ENCODE measurements at places on chromosomes 11 and 22.

- DNase-seq = no peak
These were observed 70.7 kb downstream of the DGCR2 start for GRCh38 chr22:19051381-19052072.

DNA sequence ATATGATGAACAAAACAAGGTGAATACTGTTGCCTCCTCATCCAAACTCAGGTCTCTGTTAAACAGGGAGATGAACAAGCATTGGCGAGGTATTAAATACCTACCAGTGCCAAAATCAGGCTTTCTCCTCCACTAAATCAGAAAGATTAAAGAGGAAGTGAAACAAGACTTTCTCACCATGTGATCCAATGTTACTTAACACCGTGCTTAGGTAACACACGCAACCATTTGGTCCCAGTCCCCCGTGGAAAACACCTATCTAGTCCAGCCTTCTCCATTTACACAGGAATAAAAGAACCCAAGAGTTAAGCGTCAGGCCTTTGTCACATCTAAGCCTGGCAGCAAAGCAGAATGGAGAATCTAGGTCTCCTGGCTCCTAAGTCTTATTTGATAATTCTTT lies 34.5 kb downstream of the TENM4 start:
- no peak for DNase-seq

- peak; percentile 73 for DNase-seq
These were observed 62.8 kb downstream of the CEP57 start for GRCh38 chr11:95853138-95853537.

DNA sequence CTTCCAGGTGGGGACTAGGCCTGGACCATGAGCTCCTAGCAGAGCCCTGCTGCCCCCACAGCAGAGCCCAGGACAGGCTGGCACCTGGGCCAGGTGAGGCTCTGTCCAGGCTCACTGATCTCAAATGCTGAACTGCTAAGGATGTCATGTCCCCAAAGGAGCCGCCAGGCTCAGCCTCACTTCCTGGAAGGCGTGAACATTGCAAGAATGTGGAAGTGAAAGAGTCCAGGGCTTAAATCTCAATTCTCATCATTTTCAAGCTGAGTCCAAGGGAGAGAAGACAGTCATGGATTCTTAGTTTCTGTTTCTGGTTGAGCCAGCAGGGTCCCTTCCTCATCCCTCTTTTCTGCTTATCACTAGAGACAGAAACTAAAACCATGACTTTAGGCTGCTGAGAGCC lies 5.0 kb downstream of the ASCL2 start:
- no peak for DNase-seq

DNA sequence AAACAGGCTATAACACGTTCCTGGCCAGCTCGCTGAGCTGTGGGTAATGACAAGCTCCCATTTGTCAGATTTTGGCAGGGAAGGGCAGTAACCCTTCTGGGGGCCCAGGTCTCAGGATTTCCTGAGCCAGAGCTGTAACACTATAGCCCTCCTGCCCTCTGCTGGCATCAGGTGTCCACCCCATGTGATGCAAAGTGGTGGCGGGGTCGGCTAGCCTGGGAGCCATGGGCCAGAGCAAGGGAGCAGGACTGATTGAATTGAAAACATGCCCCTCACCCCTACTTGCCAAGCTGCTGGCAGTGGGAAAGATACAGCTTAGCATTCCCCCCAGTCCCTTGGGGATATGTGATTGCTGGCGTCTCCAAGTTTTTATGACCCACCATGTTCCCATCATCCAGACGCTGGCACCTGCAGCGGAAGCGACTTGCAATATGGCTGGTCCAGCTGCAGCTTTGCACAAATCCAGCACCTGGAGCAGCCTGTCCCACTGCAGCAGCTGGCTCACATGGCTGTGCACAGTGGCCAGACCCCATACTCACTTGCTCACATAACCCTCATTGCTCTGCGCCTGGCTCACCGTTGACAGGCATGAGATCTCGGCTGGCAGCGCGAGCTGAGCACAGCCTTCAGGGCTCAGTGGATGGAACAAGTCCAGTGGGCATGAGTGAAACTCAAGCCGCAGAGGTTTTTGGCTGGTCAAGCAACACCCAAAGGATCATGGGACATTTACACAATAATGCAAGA lies 1147.8 kb downstream of the JRKL start:
- no peak for DNase-seq

- peak; percentile 95 for DNase-seq
These were observed 134.9 kb downstream of the RCN1 start for GRCh38 chr11:32225571-32226285.

DNA sequence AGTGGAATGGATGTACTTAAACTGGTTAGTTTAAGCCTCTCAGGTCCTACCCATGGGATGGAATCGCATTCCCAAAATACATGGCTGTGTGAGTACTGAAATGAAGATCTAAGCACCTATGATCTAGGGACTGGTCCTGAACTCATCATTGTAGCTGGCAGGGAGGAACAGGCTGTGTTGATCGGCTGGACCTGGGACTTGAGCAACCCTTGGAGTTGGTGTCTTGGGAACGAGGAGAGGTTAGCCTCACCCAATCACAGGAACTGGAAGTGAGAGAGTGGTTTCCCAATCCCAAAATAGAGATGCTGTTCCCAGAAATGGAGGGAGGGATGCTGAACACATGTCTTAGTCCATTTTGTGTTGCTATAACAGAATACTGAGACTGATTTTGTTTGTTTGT lies 16.4 kb upstream of the ASCC2 start:
- no peak for DNase-seq

DNA sequence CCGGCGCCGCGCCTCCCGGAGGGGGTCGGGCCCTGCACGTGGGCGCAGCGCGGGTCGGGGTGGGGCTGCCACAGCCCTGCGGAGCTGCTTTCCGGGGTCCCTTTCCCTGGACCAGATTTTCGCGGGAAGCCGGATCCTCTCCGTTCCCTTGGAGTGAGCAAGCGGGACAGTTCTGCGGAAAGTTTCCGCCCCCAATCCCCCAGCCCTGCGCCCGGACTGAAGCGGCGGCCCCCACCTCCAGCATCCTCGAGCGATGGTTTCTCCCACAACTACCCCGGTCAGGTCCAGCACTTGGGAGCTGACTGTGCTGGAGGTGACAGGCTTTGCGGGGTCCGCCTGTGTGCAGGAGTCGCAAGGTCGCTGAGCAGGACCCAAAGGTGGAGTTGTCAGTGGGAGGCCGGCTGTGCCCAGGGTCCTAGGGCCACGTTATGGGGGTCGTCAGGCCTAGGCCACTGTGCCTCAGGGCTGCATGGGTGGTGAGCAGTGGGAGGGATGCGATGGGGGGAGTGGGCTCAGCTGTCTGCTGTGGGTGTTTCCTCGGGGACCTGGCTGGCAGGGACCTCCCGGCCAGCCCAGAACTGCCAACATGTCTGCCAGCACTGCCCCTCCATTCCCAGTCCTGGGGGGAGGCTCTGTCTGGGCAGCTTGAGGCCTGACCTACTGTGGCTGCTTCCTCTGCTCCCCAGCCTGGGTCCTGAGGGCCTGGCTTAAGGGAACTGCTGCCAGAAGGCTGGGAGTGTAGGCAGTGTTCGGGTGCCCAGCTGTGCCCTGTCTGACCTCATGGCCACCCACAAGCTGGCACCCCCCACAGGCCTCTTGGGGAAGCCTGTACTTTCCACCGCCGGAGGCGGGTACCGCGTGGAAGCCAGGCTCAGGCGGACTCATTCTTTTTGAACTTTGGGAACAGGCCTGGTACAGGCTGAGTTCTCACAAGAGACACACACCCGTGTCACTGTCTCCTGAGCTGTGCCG lies 726 bp downstream of the ST3GAL4 start:
- peak; percentile 41 for DNase-seq

GRCh38 chr22:37741312-37741795 lies 44.5 kb downstream of the TRIOBP start:
- peak; percentile 72 for DNase-seq

GRCh38 chr11:60316317-60316716 lies 10.7 kb upstream of the MS4A6E start:
- no peak for DNase-seq

DNA sequence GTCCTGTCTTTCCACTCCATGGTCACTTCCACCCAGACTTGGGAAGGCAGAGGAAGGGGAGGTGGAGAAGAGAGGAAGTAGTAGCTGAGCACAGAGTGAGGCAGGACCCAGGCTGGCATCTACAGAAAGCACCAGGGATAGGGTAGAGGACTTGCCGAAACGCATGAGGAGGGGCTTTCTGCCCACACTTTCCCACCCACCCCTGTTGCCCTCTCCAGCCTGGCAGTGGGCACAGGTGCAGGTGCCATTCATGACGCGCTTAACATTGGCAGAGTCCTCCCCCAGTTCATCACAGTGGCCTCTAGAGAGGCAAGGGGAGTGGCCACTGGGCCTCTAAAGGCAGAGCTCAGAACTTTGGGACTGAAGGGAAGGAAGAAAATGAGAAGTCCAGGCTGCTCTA lies 81.9 kb downstream of the FEZ1 start:
- DNase-seq = no peak

GRCh38 chr22:41927813-41928212 lies 1.2 kb upstream of the TNFRSF13C start:
- no peak for DNase-seq

GRCh38 chr11:101010899-101011298 lies 118.7 kb downstream of the PGR start:
- DNase-seq = no peak

DNA sequence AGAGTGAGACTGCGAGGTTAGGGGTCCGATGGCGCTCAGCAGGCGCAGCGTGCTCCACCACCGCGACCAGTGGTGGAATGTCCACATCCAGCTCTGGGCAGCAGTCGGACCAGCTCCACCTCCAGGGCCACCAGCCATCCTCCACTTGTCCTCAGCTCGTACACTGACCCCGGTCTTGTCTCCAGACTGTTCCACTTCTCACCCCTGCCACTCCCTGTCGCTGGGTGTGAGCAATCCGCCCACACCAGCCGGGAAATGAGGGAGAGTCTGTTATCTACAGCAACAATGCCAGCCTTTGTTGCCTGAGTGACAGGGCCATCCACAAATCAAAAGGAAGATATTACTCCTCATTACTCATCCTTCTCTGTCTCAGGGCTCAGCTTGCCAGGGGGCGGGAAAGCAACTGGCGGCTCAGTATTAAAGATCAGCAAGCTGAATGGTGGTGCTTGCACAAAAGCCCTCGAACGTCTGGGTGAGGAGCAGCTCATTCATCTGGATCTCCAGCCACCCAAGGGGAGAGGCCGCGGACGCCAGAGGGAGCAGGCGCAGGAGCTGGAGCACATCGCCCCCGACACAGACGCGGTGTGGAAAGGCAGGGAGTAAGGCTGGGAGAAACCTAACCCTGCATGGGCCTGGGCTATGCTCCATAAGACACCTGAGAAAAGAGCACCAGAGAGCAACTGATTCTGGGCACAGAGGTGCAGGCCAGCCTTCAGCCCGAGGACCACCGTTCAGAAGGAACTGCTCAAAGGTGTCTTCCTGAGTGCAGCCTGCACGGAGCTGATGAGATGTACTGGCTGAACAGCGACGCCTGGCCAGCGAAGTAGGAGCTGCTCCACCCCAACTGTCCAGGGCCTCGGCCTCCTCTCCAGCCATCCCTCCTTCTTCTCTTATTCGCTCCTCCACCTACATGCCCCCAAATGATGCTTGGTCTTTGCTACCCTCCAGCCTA lies 21.9 kb downstream of the IGSF9B start:
- DNase-seq = no peak

DNA sequence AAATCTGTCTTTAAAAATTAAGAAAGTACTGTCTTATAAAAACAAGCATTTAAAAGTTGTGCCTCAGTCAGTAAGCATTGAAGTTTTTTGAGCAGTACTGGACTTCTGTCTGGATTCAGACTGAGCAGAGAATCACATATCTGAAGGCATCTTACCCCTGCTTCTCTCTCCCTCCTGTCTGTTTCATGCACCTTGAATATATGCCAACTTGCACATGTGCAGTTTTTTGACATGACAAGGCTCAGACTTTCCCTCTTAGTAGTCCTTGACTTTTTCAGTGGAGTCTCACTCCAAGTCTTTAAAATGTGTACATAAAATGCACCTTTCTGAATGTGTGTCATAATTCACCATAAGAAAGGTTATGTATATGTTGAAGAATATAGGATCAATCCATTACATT lies 19.8 kb downstream of the SPECC1L start:
- DNase-seq = no peak

GRCh38 chr11:15048616-15049015 lies 24.8 kb upstream of the CALCB start:
- no peak for DNase-seq

DNA sequence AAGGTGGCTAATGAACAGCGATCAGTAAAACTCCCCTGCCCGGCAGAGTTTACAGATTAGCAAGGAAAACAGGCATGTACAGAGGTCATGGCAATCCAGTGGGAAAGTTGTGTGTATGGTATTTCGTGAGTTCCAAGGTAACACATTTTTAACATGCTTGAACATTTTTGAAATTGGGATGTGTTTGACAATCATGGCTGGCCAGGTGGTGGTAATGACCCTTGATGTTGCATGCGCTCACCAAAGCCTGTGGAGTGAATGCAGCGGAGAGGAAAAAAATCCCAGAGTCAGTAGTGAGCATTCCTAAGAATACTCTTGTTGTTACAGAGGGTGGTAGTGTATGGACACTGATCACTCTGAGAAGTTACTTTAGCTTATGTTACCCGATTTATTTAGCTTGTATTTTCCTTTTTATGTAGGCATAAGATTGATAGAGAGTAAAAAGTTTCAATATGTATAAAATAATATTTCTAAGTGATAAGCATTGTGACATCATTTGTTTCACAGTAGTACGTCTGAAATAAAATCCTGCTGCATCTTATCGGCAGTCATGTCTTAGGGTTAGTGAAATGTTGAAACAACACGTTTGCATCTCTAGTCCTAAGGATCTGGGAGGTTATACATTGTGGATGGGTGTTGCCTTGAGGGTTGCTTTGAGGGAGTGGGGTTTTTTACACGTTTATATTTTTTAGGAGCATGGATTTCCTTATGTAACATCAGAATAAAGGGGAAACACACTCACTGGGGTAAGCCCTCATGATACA lies 8.7 kb downstream of the TEAD1 start:
- DNase-seq = no peak

GRCh38 chr11:60457576-60457975 lies 1.9 kb downstream of the MS4A1 start:
- no peak for DNase-seq

- DNase-seq = no peak
These were observed 17.0 kb downstream of the DDX17 start for GRCh38 chr22:38489142-38489541.

- DNase-seq = no peak
These were observed 19.8 kb upstream of the CCDC89 start for GRCh38 chr11:85705800-85706199.

Data from NCI-H82 (cell line).